Activated CD4-positive, alpha-beta T cell treated with anti-CD3 and anti-CD28 coated beads, Interleukin-2, amount 50 U/mL, for 1 hour (primary cell): ENCODE measurements at places on chromosomes 3 and 15.

- DNase-seq = no peak
These were observed 259.9 kb upstream of the KCNH8 start for GRCh38 chr3:18888370-18888769.

DNA sequence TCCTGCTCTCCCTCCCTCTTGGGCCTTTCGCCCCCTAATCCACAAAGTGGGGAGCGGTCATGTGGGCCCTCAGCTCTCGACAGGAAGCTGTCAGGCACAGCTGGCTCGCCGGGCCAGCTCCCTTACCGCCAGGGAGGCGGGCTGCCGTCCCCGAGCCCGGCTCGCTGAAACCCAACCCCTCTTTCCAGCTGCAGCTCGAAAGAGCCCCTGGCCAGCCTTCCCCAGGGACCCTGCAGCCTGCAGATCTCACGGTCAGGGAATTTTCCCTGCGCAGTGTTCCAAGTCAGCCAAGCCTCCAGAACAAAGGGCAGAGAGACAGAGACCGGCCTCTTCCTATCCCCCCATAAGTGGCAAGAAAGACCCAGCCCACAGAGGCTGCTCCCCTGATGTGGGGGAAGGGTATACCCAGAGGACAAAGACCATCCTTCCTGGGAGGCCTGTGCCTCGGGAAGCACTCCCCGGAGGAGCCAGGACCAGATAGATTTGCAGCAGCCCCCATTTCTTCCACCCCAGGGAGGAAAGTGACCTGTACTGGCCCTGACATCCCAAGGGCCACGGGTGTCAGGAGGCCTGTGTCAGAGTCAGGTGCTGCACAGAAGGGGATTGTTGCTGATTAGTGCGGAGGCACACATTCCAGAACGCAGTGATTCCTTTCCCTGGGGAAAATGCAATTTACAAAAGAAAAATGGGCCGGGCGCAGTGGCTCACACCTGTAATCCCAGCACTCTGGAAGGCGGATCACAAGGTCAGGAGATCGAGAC lies 32.6 kb downstream of the MAGEF1 start:
- no peak for DNase-seq

GRCh38 chr3:58261954-58262666 lies 24.5 kb downstream of the ABHD6 start:
- no peak for DNase-seq

DNA sequence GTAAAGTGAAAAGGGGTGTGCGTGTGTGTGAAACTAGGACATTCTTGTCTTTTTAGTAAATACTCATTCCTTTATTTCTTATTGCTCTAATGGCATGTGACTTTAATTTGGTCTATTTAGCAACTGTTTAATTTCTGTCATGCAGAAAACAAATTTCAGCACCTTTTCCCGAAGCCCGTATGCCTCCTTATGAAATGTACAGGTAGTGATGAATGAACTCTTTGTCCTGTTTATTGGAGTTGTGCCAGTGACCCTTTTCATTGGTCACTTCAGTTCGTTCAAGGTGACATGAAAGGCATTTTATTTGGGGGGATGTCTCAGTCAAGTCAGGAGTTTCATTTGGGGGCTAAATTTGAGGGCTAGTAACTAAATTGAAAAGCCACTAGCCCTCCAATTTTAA lies 55.2 kb downstream of the ITPR1 start:
- no peak for DNase-seq

- no peak for DNase-seq
These were observed 37.5 kb downstream of the GAP43 start for GRCh38 chr3:115660646-115661337.

DNA sequence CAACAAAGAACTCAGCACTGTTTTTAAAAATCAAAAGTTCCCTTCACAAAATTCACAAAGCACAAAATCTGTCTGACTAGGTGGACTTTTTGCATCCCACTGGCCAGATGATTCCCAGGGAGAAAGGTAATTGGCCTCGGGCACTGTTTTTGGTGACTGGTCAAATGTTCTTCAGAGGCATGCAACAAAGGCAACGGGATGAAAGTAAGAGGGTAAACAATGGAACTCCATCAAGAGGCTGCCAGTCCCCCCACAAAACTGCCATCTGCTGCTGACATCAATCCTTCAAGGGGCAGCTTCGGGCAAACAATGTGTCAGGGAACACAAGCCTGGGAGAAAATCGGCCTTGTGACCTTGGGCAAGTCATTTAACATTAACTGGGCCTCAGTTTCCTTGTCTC lies 3.3 kb downstream of the SRGAP3 start:
- DNase-seq = no peak
